ENCODE measurements at places on chromosomes 7 and 10.

DNA sequence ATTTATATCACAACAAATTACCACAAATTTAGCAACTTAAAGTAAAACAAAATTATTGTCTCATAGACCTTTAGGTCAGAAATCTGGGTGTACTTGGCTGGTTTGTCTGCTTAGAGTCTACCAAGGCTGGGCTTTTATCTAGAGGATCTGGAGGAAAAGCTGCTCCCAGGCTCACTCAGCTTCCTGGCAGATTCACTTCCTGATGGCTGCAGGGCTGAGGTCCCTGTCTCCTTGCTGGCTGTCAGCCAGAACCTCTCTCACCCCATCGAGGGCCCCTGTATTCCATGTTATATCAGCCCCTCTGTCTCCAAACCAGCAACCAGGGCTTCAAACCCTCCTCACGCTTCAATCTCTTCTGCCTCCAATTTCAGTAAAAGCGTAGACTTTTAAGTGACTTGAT lies 734.9 kb downstream of the NRG3 start:
- DNase-seq = no peak

DNA sequence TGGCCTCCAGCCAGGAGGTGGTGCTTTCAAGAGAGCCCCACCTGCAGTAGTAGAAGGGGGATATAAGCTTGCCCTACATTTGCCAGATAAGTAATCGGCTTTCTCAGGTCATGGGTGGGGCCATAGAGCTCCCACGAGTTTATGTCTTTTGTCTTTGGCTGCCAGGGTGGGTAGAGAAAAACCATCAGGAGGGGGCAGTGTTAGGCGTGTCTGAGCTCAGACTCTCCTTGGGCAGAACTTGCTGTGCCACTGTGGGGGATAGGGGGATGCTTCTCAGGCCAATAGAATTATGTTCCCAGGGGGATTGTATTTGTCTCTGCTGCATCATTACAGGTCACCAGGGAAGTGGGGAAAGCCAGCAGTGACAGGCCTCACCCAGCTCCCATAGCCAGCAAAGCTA lies 12.3 kb upstream of the MRPS33 start:
- no peak for DNase-seq

- no peak for DNase-seq
Observed at GRCh38 chr10:112938808-112939482, 11.1 kb upstream of the TCF7L2 start.

DNA sequence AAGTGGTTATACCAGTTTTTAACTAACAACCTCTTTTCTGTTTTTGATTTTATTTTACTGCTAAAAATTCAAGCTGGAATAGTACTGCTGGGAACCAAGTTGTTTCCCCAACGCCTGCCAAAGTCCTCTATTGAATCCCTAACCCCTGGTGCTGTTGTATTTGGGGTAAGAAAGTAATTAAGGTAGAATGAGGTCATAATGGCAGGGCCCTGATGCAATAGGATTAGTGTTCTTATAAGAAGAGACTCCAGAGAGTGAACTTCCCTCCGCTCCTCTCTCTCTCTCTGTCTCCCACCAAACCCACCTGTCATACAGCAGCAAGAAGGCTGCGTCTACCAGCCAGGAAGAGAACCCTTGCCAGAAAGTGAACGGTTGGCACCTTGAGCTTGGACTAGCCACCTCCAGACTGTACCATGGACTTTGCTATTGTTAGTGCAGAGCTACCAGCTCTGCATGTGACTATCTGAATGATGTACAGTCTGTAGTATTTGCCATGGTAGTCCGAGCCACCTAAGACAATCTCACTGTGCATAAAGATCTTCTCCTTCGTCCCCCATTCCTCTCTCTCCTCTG lies 86.5 kb upstream of the KLF6 start:
- DNase-seq = no peak

- DNase-seq = no peak
Observed at GRCh38 chr10:114810926-114811325, 10.7 kb upstream of the FHIP2A start.

GRCh38 chr10:101894742-101895141 lies 51.1 kb upstream of the KCNIP2 start:
- no peak for DNase-seq

DNA sequence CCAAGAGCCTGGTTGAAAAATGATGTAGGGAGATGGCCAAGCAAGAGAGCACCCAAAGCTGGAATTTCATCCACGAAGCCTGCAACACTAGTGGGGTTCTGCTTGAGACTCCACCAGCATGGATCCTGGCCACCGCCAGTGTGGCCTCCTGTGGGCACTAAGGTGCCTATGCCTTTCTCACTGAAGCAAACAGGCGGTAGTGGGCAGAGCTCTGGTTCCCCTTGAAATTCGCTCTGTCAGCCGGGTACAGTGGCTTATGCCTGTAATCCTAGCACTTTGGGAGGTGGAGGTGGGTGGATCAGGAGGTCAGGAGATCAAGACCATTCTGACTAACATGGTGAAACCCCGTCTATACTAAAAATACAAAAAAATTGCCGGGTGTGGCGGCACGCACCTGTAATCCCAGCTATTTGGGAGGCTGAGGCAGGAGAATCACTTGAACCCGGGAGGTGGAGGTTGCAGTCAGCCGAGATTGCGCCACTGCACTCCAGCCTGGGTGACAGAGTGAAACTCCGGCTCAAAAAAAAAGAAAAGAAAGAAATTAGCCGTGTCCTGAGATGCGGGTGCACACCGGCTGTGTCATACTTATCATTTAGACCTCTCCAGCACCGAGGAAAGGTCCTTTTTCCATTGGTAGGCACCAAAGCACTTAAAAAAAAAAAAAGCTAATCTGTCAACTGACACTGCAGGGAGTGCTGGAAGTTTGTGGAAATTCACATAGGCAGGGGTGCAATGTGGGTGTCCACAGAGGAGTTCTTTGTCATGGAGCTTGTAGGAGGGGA lies 28.3 kb downstream of the CCM2 start:
- no peak for DNase-seq

- DNase-seq = no peak
Observed at GRCh38 chr10:58265249-58265648, 2.4 kb downstream of the IPMK start.

DNA sequence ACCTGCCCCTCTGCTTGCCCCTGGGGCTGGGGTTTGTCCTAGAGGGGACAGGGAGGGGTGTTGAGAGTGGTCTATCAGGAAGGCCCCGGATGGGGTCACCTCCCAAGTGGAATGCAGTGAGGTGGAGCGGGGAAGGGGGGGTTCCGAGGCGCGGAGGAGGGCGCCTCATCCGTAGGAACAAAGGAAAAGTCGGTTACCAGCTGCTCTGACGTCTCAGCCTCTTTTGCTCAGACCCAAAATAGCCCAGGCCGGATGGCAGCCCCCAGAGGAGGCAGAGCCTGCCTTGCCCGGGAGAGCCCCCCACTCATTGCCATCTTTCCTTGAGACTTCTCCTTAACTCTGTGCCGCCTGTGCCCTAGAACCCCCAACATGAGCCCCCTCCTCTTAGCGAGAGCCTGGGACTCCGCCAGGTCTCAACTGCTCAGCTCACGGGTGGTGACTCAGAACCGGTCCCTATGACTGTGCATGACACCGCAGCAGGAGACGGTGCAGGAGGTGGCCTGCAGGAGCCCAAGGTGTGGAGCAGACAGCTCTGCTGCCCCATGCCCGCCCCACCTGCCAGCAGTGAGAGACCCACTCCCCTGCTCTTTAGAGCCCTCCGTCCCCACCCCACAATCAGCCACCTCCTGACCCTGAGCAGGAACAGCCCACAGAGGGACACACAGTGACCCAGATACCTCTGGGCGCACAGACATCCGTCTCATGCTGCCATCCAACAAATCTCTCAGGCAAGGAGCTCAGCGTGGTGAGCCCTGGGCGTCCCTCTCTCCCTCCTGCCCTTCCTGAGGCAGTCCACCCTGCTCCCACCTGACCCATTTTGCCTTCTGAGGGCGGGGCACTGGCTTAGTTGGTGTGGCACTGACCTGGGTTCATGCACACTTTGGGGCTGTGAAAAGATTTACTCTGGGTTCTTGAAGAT lies 13.1 kb downstream of the STX1A start:
- DNase-seq = no peak

GRCh38 chr7:40015790-40016296 lies 65.8 kb downstream of the CDK13 start:
- no peak for DNase-seq

- DNase-seq = no peak
Observed at GRCh38 chr7:17965603-17966002, 25.3 kb upstream of the SNX13 start.

GRCh38 chr10:110059925-110060324 lies 52.1 kb downstream of the ADD3 start:
- no peak for DNase-seq

DNA sequence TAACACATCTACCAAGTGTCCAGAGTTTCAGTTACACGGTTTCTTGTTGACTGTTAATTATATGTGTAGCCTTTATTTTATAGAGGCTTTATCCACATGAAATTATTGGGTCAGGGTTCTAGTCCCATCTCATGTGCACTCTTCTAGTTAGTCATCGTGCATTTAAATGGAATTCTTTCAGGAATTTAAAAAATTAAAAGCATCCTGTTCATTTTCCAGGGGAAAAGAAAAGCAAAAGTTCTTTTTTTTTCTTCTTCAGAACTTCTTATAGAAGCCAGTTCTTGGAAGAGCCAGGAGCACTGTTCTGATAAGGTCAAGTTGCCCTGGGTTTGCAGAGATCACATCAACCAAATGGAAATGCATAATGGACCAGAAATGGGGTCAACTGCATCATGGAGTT lies 324.7 kb downstream of the INHBA start:
- no peak for DNase-seq

DNA sequence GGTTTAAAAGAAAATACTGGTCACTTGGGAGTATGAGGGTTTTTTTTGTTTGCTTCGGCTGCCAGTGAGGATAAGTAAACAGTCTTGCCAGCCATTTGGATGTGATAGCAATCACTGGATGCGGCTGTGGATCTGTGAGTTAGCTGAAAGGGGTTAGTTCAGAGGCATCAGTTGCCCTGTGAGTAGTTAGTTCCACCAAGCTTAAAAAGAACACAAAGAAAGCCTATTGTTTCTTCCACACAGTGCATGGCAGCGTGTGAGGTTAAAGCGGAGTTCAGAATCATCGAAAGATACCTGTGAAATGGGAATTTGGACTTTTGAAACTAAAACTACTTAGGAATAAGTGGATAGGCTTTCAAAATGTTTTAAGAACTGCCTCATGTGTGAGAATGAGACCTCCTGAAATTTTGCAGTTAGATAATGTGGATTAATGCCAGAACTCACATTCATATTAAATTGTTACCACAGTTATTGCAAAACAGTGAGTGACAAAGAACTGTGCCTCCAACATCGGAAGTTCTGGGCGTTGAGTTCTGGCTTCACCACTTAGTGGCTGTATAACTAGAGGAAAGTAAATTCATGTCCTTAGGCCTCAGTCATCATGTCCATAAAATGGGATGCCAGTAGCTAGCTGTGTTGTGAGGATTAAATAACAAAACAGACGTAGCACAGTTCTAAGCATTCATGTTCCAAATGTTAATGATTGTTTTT lies 31.3 kb downstream of the KIAA1217 start:
- DNase-seq = no peak

GRCh38 chr7:2813350-2814185 lies 30.5 kb downstream of the GNA12 start:
- no peak for DNase-seq
